ENCODE measurements at places on chromosomes 2 and 18.

DNA sequence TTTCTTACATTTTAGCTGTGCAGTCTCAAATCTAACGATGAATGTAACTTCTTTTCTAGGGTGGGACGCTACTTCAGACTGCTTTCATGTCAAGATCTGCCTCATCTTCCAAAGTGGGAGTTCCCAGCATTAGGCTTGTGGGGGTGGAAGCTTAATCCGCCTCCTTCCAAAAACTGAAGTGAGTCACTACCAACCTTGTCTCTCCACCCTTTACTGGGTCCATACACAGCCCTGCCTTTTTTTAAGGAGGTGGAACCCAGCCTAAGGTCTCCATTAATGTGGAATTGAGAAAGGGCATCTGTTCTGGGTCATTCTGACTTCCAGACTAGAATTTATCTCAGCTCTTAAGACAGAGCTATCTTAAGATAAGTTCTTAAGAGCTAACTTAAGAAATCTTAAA, 42.0 kb upstream of the NFE2L2 start:
- no peak for DNase-seq

DNA sequence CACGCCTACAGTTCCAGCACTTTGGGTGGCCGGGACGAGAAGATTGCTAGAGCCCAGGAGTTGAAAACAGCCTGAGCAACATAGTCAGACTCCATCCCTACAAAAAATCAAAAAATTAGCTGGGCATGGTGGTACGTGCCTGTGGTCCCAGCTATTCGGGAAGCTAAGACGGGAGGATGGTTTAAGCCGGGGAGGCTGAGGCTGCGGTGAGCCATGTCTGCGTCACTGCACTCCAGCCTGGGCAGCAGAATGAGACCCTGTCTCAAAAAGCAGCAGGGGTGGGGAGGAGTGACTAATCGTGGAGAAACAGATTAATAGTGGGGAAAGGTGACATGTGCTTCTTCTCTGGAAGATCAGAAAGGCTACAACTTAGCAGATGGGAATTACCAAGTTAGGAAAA, 58.1 kb upstream of the GPC1 start:
- DNase-seq: no peak

- DNase-seq: no peak
Measured at GRCh38 chr2:29218071-29218470, 102.9 kb downstream of the CLIP4 start.

- no peak for DNase-seq
Measured at GRCh38 chr2:118970396-118971135, 28.6 kb downstream of the MARCO start.

- no peak for DNase-seq
Measured at GRCh38 chr2:161965994-161966393, 108.0 kb downstream of the DPP4 start.

DNA sequence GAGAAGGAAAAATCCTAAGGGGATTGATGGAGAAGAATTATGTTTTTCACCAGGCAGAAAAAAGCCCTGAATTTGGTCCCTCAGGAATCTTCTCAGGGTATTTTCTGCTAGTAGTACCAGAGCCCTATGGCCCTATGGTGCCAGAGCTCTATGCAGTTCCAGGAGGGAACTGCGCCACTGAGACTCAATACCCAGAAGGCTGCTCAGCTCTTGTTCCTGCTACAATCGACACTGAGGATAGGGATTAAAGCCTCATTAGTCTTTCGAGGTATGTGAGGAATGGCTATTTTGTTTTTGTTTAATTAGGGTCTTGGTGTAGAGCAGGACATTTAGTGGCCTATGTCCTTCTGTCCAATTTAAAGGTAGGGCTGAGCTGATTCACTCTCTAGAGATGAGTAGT, 21.7 kb upstream of the PPP3R1 start:
- DNase-seq: no peak

DNA sequence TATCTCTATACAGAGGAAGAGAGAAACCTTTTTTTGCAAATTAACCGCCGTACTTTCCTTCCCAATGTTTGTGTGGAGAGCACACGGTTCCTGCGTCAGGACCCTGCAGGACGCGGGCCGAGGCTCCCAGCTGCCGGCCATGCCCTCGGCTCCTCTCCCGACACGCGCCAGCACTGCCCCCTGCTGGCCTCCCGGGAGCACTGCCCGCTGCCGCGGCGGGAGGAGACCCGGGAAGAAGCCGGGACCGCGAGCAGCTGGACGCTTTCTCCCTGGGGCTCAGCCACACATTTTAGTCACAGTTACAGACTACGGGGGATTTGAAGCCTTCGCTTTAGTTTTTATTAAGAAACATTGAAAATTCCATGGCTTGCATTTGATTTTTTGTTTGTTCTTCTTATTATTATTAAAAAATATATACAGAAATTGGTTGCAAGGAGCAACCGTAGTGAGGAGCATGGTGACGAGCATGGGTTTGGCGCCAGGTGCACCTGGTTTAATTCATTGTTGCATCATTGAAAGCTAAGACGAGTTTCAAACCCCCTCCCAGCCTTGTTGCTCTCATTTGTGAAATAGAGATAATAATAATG, 401.2 kb downstream of the GALR1 start:
- peak; percentile 52 for DNase-seq

- no peak for DNase-seq
Measured at GRCh38 chr18:21205695-21206094, 36.3 kb upstream of the GREB1L start.

- DNase-seq: no peak
Measured at GRCh38 chr2:232511336-232511890, 8.8 kb upstream of the PRSS56 start.

DNA sequence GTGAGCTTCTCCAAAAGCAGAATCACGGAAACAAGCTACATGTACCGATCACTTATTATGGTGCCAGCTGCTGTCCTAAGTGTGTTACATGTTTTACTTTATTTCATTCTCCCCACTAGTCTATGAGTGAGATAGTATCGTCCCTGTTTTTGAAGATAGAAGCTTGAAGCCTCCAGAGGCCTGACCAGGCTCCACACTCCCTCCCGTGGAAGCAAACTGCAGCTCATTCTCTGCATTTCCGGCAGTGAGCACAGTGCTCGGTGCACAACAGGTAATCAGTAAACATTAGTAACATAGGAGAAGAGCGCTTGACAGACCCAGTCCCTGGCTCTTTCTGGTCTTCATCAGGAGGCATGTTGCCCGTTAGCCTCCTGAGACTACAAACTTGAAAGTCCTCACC, 72.9 kb downstream of the ZBTB7C start:
- no peak for DNase-seq

GRCh38 chr2:207180741-207181140, 15.0 kb upstream of the KLF7 start:
- DNase-seq: no peak

DNA sequence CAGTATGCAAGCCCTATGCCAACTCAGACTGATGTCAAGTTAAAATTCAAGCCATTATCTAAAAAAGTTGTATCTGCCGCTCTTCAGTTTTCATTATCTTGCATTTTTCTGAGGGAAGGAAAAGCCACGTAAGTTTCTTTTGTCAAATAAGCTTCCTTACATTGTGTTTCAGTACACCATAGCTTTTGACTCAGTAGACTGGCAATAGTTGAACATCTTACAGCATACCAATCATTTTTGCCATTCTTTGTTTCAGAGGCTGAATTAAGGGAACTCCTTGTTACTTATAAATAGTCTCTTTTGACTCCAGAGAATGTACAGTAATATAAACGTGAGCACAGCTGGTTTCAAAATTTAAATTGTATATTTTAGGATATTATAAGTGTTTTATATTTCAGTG, 120.6 kb downstream of the EHBP1 start:
- no peak for DNase-seq

DNA sequence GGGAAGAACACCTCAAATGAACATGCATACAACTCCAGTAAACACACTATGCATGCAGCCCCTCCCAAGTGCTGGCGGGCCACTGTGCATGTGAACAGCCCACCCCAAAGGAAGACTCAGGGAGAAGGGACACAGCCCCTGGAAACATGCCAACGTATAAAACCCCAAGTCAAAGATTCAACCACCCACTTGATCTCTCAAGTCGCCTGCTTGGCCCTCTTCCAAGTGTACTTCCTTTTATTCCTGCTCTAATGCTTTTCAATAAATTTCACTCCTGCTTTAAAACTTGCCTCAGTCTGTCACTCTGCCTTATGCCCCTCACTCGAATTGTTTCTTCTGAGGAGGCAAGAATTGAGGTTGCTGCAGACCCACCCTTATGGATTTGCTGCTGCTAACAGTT, 139.1 kb downstream of the C1D start:
- no peak for DNase-seq

- no peak for DNase-seq
Measured at GRCh38 chr2:162475661-162476060, 131.7 kb downstream of the GCA start.

- DNase-seq: peak; percentile 20
Measured at GRCh38 chr18:26335156-26335555, 108.9 kb downstream of the TAF4B start.

DNA sequence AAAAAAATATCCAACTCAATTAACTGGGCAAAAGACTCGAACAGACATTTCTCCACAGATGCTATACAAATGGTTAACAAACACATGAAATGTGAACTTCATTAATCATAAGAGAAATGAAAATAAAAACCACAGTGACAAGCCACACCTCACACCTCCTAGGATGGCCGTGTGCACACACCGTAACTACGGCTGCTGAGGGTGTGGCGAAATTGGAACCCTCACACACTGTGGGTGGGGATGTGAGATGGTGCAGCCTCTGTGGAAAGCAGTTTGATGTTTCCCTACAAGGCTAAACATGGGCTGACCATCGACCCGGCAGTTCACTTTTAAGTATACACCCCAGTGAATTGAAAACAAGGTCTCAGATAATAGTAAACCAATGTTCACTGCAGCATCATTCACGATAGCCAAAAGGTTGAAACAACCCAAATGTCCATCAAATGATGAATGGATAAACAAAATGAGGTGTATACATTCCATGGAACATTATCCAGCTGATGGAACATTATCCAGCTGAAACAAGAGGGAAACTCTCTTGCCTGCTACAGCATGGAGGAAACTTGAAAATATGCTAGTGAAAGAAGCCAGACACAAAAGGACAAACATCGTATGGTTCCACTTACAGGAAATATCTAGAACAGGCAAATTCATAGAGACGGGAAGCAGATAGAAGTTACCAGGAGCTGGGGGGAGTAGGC, 32.2 kb downstream of the ZAP70 start:
- no peak for DNase-seq

DNA sequence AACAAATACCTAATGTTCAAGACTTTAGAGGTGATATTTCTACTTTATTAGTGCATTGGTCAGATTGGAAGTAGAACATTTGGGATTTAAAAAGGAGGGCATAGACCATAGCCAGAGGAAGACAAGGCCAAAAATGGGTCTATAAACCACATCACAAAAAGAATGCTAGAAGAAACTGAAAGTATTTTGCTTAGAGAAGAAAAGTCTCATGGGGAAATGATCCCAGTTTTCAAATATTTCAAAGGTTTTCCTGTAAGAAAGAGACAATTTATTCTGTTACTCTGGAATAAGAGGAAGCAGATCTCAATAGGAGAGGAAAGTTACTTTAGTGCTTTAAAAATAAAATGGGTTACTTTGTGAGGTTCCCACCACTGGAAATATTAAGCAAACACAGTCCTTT, 341.4 kb downstream of the TNS1 start:
- DNase-seq: no peak

GRCh38 chr2:25332571-25332970, 9.2 kb downstream of the DNMT3A start:
- no peak for DNase-seq

DNA sequence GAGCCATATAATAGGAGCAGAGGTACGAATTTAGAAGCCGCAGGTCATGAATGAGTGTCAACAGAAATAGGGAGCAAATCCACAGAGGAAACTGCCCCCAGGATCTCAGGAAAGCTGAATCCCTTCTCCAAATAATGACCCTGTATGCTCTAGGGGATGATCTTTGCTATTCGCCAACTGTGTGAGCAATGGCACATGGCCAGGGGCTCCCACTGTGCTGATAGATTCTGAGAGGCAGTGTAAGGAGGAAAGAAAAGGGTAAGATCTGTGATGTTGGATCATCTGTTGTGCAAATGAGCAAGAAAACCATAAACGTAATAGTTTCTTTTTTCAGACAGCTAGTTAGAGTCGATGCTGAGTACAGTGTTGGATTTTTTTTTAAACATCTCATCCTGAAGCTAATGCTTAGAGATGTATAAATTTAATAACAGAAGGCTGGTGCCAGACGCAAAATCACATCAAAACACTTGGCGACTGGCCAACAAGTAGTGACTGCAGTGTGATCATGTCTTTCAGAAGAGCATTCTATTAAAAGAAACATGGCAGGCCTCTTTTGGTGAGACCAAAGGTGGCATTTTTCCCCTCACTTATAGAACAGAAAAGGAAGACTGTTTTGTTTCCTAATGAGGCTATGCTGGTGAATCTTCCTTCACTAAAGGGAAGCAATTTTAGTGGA, 77.4 kb downstream of the ABCA12 start:
- no peak for DNase-seq

- no peak for DNase-seq
Measured at GRCh38 chr18:55844382-55844781, 256.4 kb upstream of the TCF4 start.

All from left renal cortex interstitium (tissue), 4 donors.